Astrocyte of the hippocampus (primary cell): ENCODE measurements at places on chromosomes 1 and 21.

GRCh38 chr1:56506951-56507491 lies 72.3 kb downstream of the PLPP3 start:
- DNase-seq = no peak

- DNase-seq = no peak
Observed at GRCh38 chr1:223609977-223610376, 55.5 kb downstream of the CAPN8 start.

DNA sequence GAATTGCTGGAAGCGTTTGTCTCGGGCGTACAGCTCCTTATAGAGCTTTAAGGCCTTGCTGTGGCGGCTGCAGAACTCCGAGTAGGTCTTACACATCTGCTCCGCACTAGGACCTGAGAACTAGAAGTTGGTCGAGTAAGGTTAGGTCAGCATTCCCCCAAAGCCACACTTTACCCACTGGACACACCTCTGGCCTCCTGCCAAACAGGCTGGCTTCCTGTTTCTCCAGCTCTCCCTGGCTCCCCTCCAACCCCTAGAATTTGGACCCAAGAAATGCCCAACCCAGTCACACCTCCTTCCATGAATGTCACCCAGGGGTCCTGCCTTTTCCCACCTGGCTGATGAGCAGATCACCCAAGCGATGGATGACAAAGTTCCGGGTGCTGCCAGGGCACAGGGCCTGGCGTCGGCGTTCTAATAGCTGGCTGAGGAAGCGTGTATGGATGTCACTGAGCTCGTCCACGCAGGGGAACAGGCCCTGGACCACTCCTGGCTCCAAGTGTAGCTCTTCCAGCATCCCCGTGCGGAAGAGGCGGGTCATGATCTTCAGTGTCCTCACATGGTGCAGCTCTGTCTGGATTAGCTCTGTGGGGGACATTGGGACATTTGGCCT lies 15.6 kb downstream of the ARHGEF2 start:
- peak; percentile 57 for DNase-seq

DNA sequence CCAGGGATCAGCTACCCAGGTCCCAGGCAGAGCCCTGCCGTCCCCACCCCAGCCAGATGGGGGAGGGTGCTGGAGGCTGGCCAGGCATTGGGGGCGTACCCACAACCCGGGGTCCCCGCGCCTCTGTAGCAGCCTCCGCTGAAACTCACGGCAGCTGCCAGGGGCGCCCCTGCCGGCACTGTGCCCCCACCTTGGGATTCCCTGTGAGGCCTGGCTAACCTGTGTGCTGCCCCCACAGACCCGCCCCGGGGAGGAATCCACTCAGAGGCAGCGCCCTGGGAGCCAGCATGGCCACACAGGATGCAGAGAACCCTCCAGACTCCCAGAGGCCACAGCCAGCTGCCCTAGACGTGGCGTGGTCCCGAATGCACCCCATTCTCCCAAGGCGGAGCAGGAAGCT lies 3.8 kb downstream of the DVL1 start:
- no peak for DNase-seq

GRCh38 chr1:145846201-145846612 lies 777 bp downstream of the NUDT17 start:
- DNase-seq = peak; percentile 56

GRCh38 chr1:41496080-41497055 lies 11.9 kb upstream of the EDN2 start:
- DNase-seq = peak; percentile 98

GRCh38 chr1:165241952-165242351 lies 114.6 kb downstream of the LMX1A start:
- DNase-seq = no peak

DNA sequence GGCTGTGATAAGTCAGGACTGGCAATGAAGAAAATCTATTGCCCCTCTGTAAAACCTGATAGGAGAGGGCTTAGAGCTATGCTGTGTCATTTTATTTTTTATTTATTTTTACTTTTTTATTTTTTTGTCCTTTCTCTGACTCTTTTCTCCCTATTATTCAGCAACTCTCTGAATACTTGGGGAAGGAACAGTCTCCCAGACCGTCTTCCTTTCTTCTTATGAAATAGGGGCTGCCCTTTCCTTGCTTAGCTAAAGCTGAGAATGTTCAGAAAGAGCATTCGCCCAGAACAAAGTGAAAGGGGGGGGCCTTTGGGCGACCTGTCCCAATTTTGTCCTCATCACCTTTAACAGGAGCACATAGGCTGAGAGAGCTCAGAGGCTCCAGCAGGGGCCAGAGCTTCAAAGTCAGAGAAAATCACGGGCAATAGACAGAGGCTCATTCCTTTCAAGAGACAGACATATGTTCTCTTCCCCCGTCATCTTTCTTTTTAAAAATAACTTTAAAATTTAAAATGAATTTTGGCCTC lies 80.9 kb downstream of the RNF220 start:
- DNase-seq = no peak

- DNase-seq = no peak
Observed at GRCh38 chr1:41822866-41823265, 95.9 kb downstream of the HIVEP3 start.

DNA sequence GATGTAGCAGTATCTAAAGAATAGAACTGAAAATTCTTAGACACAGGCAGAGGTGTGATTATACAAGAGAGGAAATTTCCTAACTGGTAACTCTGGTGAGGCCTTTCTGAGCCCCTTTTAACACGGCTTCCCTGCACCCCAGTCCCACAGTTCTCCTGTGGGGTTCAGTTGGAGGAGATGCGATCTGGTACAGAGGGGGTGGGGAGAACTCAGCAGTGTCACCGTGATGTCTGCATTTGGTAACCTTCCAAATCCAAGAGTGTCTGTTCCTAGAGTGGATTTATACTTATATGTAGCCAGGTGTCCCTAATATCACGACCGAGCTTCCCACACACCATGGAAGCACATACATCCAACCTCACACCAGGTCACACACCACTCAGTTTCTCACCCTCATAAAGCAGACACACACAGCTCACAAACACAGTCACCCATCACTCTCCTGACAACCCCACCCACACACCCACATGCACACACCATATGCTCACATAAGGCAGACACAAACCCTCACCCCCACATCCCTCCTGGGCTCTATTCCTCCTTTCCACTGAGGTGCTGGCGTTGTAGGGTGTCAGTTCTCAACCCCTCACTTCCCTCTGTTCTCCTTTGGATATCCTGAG lies 48.5 kb downstream of the RHBG start:
- DNase-seq = no peak

GRCh38 chr1:230299191-230300006 lies 126.7 kb downstream of the PGBD5 start:
- no peak for DNase-seq

- no peak for DNase-seq
Observed at GRCh38 chr1:188462837-188463236, 1634.1 kb downstream of the PLA2G4A start.

DNA sequence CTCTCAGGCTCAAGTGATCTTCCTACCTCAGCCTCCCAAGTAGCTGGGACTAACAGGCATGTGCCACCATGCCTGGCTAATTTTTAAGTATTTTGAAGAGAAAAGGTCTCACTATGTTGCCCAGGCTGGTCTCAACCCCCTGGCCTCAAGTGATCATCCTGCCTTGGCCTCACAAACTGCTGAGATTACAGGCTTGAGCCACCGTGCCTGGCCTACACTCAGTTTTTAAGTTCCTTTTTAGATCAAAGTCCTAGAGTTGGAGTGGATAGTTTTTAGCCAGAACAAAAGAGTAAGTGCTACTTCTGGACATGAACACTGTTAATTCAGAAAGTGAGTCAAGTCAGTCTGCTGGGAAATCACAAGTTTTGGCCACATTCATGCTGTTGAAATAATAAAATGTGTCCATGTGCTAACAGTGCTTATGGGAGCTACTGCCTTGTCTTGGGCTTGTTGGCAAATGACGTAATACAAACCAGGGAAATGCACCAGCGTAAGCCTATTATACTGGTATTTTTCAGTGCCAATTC lies 84.2 kb downstream of the NDUFS5 start:
- DNase-seq = peak; percentile 91
